Fibroblast of skin of abdomen (primary cell): ENCODE measurements at places on chromosomes 12 and 14.

- DNase-seq, result no peak
Observed at GRCh38 chr14:104295681-104296387, 157.4 kb downstream of the KIF26A start.

DNA sequence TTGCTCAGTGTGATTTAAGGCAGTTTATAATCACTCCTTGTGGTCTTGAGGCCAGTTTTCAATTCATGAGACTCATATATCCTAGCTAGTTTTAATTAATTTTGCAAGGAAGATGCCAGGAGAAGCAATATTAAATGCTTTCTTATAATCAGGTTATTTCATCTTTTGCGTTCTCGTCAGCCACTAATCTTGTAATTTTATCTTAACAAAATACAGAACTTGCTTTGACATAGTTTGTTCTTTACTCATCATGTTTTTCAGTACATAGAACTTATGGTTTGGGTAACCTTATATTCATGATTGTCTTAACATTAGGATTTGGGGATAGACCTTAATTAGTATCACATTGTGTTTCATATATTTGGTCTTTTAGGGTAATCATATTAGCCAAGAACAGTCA lies 76.0 kb downstream of the LIN52 start:
- DNase-seq, result no peak

DNA sequence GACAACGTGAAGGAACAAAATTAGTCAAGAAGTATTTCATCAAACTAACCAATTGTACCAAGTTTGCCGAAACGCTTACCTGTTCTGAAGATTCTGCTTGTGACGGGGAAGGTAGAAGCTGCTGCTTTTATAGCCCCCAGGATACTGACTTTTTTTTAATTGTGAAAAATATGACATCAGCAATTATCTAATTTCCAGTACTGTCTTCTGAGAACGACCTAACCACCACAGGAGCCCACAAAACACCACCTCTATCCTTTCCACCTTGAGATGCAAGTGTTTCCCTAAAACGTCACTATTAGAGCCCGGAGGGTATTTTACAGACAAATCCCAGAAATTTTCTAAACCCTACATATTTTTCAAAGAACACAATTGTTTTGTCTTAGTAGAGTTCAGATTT lies at the start of gene IL22:
Gene IL22, minus strand, starts transcription at position 101 of the 400 bp plus-strand sequence. CDS start 156 bp downstream, outside the sequence.
- DNase-seq, result no peak

DNA sequence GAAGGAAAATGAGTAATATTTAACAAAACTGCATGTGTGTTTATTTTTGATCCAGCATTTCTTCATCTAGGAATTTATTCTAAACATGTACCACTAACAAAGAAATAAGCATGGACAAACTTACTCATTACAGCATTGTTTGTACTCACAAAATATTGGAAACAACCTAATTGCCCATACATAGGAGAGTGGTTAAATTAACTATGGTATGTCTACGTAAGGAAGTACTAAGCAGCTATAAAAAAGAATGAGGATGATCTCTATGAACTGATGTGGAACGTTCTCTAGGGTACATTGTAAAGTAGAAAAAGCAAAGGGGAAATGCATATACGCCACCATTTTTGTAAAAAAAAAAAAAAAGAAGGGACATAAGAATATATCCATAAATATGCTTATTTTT lies 17.4 kb upstream of the TAS2R42 start:
- DNase-seq, result no peak

DNA sequence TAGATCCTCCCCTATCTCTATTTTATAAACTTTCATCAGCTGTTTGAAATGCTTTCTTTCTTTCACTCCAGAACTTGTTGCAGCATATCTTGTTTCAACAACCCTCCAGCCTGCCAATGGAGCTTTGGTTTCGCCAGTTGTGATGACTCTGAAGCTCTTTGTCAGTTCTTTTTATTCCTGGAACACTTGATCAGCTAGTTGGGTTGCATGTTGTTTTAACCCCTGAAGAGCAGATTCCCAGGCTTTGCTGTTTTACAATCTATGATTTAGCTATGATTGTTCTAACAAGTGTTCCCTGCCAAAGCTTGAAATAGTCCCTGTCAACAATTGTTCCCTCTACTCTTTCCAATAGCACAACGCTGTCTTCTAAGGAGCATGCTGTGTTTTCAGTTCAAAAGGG lies 50.6 kb upstream of the FUT8 start:
- peak; percentile 36 for DNase-seq

DNA sequence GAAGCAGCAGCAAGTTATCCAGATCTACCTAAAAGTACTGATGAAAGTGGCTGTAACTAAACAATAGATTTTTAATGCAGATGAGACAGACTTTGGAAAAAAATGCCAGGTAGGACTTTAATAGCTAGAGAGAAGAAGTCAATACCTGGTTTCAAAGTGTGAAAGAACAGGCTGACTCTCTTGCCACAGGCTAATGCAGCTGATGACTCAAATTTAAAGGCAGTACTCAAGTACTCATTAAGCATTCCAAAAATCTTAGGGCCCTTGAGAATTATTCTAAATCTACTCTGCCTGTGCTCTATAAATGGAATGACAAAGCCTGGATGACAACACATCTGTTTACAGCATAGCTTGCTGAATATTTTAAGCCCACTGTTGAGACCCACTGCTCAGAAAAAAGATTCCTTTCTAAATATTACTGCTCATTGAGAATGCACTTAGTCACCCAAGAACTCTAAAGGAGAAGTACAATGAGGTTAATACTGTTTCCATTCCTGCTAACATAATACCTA lies 68.6 kb upstream of the SYT1 start:
- no peak for DNase-seq

GRCh38 chr12:58420503-58420902 lies 479.1 kb downstream of the ATP23 start:
- DNase-seq, result peak; percentile 42

DNA sequence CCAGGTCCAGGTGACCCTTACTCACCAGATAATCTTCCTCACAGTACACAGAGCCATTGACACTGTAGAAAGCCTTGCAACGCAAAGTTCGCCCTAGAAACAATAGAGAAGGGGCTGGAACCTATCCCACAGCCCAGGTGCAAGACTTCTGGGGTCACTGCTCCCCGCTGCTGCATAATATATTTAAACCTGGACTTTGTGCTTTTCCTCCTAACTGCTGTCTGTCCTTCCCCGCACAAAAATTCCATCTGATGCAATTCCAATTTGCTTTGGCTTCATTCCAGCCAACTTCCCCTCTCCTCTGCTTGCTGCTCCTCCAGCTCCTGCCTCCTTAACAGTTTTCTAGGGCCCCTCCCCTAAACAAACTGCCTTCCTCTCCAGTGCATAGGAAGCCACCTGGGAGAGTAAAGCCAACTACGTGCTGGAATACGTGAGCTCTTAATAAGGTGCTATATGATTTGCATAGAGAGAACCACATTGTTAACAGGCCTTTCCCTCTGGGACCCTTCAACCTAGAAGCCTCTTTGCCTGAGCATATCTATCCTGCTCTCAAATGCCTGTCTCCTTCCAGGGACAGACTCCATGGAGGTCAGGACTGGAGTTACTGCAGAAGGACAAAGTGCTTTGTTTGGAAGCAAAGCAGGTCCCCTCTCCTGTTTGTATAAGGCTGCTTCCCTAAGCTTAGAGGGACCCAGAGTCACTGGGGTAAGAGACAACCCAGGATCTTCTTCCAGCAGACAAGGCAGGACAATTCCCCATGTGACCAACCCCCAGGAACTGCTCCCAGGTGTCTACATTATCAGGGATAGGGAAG lies 5.5 kb downstream of the AJUBA start:
- DNase-seq, result peak; percentile 79

DNA sequence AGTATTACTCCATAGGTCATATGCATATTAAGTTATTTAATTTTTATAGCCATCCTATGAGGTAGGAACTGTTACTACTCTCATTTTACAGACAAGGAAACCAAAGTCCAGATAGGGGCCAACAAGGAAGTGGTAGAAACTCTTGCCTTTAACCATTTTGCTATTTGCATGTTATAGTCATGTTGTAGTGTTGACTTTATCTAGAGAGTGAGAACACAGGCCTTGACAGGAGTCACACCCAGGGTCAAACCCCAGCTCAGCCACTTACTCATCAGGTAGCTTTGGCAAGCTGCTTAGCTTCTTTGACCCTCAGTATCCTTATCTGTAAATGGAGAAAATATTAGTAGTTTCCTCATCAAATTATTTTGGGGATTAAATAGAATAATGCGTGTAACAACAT lies 156.2 kb downstream of the CAND1 start:
- DNase-seq, result no peak

GRCh38 chr12:34602213-34602940 lies 580.1 kb downstream of the ALG10 start:
- DNase-seq, result no peak

- DNase-seq, result no peak
Observed at GRCh38 chr14:95268350-95268749, 51.4 kb downstream of the CLMN start.

DNA sequence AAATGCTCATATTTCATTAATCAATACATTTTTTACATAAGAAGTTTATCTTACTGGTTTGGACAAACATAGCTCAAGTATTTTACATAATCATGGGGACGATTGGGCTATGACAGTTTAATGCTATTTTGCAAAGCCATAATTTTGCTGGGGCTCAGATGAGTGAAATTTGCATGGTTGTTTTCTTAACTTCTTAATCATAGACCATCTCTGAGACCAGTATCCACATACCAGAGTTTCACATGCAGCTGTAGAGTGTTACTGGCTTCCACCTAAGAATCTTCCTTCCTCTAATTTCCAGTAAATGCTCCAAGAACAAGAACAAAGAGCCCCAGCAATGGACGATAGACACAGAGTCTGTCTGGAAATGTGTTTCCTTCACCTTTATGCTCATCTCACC lies 303.0 kb upstream of the TMEM132C start:
- peak; percentile 39 for DNase-seq

GRCh38 chr12:64635356-64635998 lies 25.2 kb downstream of the RASSF3 start:
- no peak for DNase-seq

DNA sequence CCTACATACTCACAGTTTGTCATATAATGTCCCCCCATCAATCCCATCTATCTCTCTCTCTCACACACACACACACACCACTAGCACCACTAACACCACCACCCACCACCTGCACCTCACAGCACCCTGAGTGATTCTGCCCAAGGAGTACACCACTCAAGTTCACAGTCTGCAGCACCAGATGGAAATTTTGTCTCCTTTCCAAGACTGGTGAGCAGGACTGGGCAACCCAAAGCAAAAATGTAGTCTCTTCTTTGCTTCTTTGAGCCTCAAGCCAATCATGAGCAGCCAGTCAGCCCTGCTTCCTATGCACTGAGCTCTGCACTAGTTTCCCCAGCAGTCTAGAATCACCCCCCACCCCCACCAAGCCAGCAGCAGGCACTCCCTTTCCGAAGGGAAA lies 15.0 kb upstream of the ARMH4 start:
- DNase-seq, result peak; percentile 3

DNA sequence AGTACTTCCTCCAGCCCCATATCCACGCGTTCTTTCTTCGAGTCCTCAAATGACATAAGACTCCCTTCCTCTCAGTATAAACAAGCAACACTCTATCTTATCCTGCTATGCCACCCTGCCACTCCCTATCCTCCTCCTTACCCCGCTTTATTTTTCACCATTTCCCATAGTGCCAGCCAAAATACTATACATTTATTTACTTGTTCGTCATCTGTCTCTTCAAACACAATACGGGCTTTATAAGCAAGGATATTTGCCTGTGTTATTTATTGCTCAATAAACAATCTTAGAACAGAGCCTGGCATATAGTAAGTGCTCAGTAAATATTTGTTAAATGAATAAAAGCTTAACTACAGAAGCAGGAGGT lies 444.9 kb downstream of the EGLN3 start:
- DNase-seq, result no peak

GRCh38 chr12:51941604-51942003 lies 9.9 kb upstream of the ACVR1B start:
- no peak for DNase-seq

GRCh38 chr12:793711-794110 lies 41.3 kb downstream of the WNK1 start:
- DNase-seq, result no peak

- peak; percentile 5 for DNase-seq
Observed at GRCh38 chr12:99157946-99158345, 489.6 kb upstream of the GARIN6 start.

DNA sequence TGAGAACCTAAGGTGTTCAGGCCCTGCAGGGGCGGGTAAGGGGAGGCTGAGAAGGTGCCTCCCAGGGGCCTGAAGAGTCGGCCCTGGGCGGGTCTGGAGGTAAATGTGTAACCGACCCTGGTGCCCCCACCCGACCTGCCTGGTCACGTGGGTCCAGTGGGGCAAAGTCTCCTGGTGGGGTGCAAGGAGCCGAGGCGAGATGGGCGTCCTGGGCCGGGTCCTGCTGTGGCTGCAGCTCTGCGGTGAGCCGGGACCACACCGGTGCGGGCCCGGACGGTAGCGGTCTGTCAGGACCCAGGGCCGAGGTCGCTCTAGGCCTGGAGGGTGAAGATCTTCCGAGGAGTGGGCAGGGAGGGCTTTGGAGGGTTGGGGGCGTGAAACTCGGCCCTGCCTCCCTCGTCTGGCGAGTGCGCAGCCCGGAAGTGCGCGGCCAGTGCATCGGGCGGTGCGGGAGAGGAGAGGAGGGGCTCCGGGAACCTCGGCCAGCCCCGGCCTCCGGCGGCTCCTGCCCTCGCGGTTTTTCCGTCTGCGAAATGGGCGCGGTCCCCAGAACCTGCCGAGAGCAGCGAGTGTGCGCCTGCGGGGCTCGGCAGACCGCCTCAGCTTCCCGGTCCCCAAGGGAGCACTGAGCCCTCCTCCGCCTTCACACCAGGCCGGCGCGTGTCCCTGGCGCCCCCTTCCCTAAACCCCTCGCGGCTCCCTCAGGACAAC lies at the start of gene AMN:
Gene AMN, plus strand, starts transcription at position 174 of the 711 bp plus-strand sequence. Its CDS starts 26 bp downstream, at position 200.
- no peak for DNase-seq

DNA sequence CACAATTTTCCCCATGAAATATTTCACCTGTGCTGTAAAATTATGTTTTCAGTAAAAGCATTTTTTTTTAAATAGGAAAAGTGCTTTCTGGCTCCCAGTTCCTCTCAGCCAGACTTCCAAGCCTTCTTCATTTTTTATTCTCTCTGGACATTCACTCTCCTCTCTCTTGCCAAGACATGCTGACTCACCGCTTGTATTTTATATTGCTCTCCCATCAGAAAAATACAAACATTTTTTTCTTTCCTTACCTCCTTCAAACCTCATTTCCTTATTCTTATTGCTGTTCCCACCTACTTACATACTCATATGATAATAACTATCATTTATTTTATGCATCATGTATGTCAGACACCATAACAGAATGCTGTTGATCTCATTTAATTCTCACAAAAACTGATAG lies 37.7 kb upstream of the ZNF641 start:
- DNase-seq, result no peak

GRCh38 chr14:76923431-76924370 lies 97.5 kb downstream of the LRRC74A start:
- DNase-seq, result no peak

- DNase-seq, result no peak
Observed at GRCh38 chr14:36256126-36256801, 64.2 kb downstream of the MBIP start.

DNA sequence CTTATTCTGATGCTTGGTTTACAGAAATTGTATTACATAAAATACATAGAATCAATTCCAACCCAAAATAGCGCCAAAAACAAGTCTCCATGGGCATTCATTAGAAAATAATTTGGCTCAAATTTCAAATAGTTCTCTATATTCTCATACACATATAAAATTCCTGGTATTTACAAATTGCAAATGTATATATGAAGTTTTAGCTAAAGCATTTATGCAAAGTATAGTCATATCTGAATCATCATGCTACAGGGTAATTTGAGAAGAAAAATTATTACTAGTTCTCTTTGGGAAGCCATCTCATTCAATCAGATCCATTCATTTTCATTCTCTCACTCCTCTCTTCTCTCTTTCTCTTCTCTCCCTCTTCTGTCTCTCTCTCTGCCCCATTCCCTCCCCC lies 257.8 kb downstream of the DPF3 start:
- DNase-seq, result peak; percentile 65
